T follicular helper cell (primary cell): ENCODE measurements at places on chromosomes 11 and 22.

DNA sequence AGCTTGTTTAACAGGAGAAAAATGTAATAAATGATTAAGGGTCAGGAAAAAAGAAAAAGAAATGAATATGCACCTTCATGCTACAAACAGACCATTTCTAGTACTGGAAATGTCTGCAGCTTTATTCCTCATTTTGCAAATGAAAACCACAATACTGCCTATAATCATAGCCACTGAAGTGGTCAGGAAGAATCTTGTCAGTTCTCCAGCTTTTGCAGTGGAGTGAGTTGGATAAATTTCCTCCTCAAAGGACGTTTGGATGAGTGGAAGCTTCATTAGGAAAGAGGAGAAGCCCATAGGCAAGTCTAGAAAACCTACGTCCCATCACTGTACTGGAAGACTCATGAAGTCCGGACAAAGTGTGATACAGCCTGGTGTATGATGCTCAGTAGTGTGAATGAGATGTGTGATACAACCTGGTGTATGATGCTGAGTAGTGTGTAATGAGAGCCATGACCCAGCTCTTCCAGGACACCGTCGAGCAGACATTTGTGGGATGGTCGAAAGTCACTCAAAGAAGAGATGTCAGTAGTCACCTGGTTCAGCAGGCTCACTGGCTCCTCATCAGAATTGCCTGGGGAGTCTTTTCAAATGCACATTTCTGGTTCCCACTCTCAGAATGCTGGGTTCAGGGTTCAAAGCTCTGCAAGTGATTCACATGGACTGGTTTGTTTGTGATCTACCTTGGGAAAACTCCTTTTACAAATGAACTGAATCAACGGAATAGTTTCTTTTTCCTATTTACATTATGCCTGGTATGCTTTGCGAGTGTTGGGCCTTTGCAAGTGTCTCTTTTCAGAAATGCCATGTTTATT lies 101.3 kb downstream of the PDHX start:
- DNase-seq: no peak

- DNase-seq: no peak
These were observed 9.4 kb upstream of the CASP12 start for GRCh38 chr11:104907521-104908185.

- DNase-seq: no peak
These were observed 868.2 kb downstream of the BRD1 start for GRCh38 chr22:48959496-48959895.

DNA sequence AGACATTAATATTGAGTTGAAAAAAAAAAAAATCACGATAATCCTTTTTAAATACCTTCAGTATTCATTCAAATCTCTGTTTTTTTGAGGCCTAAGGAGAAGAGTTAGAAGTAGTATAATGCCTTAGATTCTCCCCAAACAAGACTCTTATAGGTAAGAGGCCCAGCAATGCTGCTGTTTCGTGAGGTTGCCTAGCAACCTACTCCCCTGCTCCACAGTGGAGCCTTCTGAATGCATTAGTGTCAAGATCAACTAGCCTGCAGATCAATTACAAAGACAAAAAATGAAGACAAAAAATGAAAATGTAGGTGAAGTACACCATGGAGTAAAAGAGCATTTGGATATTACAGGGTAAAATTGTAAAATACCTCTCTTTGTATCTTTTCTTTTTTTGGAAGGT lies 229.8 kb upstream of the LUZP2 start:
- no peak for DNase-seq

GRCh38 chr11:65861165-65861505 lies 902 bp downstream of the MUS81 start:
- DNase-seq: no peak

DNA sequence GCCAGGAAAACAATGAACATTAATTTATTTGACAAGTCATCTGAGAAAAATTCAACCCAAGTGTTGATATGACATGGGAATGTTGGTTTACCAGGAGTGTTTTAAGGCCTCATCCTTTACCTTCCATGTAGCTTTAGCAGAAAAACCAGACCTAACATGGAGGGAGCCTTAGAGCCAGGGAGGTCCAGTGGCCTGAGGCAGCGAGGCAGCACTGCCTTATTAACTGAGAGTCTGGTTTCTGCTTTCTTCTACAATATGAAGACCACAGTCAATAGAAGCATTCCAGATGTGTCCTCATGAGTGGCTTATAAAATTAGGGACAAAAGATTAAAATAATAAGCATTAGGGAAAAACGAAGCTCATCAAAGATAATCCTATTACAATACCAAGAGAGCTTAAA lies 61.5 kb downstream of the DKK3 start:
- no peak for DNase-seq

GRCh38 chr11:64842366-64842759 lies 2.1 kb downstream of the CDC42BPG start:
- no peak for DNase-seq

DNA sequence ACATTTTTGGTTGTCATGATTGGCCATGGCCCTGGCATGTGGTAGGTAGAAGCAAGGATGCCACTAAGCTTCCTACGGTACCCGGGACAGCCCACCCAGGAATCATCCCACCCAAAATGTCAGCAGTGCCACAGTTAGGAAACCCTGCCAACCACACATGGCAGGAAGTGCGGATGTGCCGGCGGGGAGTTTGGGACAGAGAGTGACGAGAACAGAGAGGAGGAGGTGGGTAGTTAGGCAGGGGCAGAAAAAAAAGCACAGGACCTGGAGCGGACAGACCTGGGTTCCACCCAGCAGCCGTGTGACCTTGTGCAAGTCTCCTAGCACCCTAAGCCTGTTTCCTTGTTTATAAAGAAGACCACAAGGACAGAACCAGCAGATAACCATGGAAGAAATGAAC lies 3.3 kb downstream of the SPI1 start:
- DNase-seq: no peak

- DNase-seq: no peak
These were observed 59.6 kb upstream of the PPARA start for GRCh38 chr22:46090631-46091201.

DNA sequence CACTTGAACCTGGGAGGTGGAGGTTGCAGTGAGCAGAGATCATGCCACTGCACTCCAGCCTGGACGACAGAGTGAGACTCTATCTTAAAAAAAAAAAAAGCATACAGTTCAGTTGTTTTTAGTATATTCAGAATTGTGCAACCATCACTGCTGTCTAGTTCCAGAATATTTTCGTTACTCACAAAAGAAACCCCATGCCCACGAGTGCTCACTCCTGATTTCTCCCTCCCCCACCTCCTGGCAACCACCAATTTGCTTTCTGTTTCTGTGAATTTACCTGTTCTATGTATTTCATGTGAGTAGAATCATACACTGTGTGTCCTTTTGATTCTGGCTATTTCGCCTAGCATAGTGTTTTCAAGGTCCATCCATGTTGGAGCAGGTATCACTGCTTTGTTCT lies 24.8 kb downstream of the PTPRJ start:
- no peak for DNase-seq

GRCh38 chr22:50489363-50490243 lies 2.9 kb downstream of the MIOX start:
- DNase-seq: no peak

- no peak for DNase-seq
These were observed 41.1 kb downstream of the LIF start for GRCh38 chr22:30205281-30206115.

DNA sequence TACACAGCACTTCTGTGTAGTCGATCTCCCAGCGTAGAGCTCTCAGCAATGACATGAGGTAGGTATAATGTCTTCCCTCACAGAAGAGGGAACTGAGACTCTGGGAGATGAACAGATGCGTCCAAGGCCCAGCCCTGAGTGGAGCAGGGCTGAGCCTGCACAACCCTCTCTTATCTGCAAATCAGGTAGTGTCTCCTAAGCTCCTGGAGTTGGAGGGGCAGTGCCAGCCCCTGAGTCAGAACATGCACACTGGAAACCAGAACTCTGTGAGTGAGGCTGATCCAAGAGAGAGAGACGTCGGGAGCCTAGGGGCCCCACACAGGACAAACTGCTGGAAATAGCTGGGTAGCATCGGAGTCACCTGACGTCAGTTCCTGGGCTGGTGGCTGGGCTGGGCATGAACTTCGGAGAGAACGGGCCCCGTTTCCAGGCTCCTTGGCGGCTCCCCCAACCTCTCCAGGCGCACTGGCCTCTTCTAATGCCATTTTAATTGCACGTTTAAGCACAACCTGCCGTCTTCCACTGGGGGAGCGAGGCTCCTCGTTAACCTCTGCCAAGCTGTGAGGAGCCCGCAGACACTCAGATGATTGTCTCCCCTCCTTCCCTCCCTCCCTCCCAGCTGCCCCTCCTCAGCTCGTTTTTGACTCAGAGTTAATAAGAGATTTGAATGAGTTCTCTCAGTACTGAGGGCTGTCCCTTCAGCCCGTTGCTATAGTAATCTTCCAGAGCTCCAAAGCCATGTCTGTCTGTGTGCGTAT lies 191.2 kb upstream of the TBCEL start:
- DNase-seq: no peak

DNA sequence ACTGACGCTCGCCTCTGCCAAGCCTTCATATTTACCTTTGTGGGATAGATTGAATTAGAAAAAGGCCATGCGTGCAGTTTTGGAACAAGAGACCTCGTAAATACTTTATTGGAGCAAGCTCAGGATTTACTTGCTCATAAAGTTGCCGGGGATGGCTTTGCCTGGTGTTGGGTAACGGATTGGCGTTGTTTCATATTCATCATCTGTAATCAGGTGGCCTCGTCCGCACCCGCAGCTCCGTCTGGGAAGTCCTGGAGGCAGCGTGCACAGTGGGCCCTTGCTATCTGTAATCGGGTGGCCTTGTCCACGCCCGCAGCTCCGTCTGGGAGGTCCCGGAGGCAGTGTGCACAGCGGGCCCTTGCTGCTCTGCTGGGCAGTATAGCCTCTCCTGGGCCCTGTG lies 1209.3 kb downstream of the BRD1 start:
- DNase-seq: no peak

GRCh38 chr11:98842187-98842586 lies 178.6 kb upstream of the CNTN5 start:
- no peak for DNase-seq

GRCh38 chr11:9787981-9788521 lies 124.2 kb downstream of the SWAP70 start:
- DNase-seq: no peak

DNA sequence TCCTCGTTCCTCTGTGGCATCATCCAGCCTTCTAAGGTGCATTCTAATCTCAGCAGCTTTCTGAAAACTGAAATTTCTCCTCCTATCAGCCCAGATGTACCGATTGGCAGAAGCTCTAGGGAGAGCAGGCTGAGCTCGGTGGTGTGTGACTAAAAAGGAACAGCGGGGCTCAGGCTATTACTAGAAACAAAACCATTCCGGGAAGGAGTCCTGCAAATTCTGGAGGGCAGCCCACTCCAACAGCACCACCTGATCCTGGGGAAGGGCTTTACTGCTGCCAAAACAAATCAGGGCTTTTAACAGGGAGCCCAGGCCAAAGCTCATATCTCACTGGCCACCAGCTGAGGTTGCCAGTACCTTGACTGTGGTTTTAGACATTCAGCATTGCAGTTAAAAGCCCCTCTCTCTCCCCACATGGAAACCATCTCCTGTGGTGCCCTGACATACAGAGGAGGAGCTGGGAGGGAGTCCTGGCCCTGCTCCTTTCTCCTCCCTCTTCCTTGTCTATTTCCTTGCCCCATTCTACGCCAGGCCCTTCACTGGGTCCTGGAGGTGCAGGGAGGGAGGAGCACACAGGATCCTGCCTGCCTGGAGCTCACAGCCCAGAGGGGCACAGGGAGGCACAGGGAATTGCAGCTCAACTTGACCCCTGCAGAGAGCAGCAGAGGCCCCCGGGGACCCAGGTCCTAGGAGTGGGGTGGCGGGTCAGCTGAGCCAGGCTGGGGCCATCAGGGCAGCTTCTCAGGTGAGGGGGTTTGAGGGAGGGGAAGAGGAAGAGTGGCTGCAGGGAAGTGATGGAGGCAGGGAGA lies 889 bp downstream of the PLAAT4 start:
- DNase-seq: no peak

- DNase-seq: no peak
These were observed 10.1 kb downstream of the TECTA start for GRCh38 chr11:121110871-121111724.

GRCh38 chr11:23957314-23957713 lies 539.5 kb upstream of the LUZP2 start:
- DNase-seq: no peak

- no peak for DNase-seq
These were observed 92.5 kb downstream of the CCDC83 start for GRCh38 chr11:85947431-85948272.

DNA sequence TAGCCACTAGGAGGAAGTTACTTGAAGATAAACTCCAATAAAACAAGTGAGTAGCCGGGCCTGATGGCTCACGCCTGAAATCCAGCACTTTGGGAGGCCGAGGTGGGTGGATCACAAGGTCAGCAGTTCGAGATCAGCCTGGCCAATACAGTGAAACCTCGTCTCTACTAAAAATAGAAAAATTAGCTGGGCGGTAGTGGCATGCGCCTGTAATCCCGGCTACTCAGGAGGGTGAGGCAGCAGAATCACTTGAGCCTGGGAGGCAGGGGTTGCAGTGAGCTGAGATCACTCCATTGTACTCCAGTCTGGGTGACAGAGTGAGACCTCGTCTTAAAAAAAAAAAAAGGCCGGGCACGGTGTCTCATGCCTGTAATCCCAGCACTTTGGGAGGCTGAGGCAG lies 34.0 kb upstream of the CLPB start:
- no peak for DNase-seq

DNA sequence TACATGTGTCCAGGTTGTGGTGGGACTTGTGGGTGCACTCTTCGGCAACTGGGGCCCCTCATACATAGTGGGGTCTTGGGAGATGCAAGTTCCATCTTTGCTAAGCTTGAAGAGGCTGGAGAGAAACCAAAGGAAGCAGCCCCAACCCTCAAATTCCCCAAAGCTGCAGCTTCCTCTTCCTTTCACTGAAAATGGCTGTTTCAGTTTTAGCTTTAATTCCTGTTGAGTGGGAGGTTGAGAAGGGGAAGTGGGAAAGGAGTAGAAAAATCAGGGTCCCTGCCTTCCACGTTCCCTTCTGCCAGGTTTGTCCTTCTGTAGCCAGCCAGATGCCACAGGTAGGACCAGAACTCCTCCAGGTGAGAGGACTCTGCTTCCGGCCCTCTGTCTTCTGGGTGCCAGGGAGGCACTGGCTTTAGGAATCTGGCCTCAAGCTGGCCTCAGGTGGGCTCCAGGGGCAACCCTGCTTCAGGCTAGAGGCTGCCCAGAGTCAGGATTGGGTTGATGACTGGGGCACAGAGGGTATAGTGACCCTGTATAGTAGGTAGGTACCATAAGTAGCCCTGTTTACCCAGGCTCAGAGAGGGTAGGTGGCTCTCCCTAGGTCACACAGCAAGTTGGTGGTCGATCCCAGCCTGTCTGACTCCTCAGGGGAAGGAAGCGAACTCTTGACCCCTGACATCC lies 16.2 kb downstream of the P2RY6 start:
- no peak for DNase-seq

- no peak for DNase-seq
These were observed 101.4 kb downstream of the MRTFA start for GRCh38 chr22:40535189-40535512.

DNA sequence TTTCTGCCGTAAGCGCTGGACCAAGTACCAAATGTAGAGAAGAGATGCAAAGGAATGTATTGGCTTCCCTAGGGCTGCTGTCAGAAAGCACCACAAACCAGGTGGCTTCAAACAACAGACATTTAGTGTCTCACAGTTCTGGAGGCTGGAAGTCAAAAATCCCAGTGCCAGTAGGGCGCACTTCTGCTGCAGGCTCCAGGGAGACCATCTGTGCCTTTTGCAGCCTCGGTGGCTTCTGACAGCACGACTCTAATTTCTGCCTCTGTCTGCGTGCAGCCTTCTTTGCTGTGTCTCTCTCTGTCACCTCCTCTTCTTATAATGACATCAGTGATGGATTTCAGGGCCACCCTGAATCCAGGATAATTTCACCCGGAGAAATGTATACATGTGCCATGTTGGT lies 2.8 kb downstream of the APOL6 start:
- DNase-seq: no peak
